Stimulated activated CD4-positive, alpha-beta T cell treated with anti-CD3 and anti-CD28 coated beads, Interleukin-1b, Interleukin-23, amount 100 ng/mL, for 4 hours (primary cell): ENCODE measurements at places on chromosomes 5 and 9.

- no peak for DNase-seq
Observed at GRCh38 chr9:93575796-93576257, 557 bp upstream of the PHF2 start.

DNA sequence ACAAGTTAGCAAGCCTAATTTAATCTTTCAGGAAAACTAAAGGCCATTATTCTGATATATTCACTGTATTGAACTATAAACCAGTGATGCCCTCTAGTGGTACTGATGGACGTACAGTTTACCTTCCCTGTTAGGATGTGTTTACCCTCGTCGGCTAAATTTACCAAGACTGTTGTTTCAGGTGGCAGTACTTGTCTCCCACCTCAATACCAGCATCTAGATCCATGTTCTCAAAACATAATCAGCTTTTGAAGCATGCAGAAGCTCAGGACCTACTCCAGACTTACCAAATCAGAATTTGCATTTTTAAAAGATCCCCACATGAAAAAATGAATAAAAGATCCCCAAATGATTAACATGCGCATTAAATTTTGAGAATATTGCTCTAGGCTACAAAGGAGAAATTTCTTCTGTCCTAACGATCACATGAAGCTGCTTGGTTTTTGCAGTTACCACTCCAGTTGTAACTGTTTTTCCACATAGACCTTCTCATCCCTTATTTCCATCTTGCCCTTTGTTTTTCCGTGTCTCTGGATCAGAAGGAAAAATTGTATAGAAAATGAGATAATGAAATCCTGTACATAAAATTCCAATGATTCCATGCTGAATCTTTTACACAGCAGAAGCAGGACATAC, 3.2 kb upstream of the BAAT start:
- DNase-seq = no peak

DNA sequence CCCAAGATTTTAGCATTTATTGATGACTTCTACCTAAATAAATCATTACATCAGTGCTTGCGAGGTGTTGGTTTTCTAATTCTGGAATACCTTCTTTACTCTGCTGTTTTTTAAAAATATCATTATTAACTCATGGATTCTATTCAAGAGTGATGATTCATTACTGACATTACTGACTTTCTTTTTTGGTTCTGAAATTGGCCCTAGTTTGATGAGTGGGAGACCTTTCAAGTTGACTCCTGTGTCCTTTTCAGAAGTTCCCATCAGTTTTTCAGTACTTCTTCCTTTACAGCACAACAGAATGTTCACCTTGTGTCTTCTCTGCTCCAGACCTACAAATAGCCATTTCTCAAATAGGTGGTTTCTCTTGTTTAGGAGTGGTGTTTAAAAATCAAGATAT, 114.1 kb downstream of the PCSK5 start:
- no peak for DNase-seq

GRCh38 chr5:96043446-96043845, 81.8 kb upstream of the ELL2 start:
- DNase-seq = no peak

DNA sequence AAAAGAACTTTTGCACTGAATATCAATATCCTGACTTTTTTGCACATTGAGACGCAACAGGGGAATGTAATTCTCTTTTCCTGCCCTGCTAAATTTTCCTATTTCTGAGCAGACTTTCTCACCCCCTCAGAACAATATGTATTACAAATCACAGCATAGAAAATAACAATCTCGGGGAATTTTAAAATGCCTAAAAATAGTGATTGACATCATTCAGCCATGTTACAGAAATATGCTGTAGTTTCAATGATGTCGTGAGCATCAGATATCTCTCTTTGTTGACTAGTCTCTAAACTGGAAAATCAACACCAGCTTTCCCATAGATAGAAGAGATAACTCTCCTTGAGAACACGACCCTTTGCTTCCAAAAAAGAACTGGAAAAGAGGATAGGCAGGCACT, 166.7 kb downstream of the ZDHHC21 start:
- no peak for DNase-seq

DNA sequence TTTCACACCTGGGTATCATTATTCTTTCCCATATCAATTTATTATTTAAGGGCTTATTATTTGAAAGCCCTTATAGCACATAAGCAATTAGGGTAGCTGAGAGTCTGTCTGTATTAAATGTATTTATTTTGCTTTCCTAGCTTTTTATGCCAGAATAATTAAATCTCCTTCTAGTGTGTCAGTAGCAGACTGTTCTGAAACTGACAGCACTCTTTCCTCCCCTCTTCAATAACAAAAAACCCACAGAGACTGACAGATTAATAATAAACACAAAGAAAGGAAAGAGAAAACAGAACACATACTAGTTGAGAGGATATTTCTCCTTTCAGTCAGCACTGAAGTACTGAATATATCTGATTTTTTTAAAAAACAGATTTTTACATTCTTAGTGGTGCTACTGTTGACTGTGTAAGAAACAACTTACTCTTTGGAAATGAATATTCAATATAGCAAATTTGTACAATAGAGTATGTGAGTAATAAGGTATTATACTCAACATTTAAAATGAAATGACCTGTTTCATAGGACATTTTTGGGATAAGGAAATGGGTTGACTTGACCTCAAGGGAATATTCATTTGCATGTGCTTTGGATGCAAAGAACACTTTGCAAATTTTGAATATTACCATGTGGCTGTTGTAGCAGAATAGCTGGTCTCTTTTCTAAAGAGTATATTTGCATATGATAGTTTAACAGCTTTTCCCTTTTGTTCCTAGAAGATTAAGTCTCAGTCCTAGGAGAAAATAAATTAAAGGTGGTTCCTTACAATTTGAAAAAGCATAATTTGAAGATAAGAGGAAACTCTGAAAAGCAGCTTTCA, 208.3 kb downstream of the SPATA31D1 start:
- DNase-seq = no peak

GRCh38 chr5:149420545-149421371, 41.7 kb upstream of the IL17B start:
- no peak for DNase-seq

GRCh38 chr5:33721491-33722200, 170.1 kb downstream of the ADAMTS12 start:
- DNase-seq = no peak
